ENCODE measurements at places on chromosomes 1 and 21.

DNA sequence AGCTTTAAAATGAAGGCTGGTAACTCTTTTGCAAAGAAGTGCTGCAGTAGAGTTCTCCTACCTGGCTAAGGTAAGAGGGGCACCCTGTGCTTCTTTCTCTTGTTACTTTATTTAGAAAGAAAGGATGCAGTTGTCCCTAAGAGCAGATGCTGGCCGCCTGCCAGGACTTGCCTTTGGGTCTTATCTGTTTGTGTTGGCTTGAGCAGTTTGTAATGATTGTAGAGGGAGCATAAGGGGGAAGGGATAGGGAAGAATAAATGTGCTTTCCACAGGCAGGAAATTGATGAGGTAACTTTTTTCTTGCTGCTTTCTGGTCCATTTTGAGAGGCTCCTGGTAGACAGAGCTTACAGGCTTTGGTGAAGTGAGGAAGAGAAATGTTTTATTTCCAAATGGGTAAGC, 229.6 kb downstream of the HHAT start:
- DNase-seq, result no peak

DNA sequence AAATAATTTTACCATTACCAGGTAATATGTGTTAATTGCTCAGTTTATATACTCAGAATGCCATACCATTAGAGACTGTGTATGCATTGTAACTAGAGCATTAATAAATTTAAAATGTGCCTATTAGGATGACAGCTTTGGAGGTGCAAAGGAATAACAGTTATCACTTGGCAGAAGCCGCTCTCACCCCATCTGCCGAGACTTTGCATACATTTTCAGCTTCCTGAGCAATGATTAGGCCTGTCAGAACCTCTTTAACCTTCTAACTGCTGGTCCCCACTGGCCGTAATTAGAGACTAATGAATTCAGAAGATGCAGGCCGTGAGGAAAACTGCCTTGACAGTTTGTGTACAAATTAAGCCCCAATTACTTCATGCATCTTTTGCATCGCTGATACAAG, 158.0 kb upstream of the PROX1 start:
- DNase-seq, result no peak

GRCh38 chr1:219257751-219258150, 84.1 kb downstream of the LYPLAL1 start:
- no peak for DNase-seq

GRCh38 chr1:69263921-69264391, 303.8 kb upstream of the LRRC7 start:
- DNase-seq, result no peak

- DNase-seq, result no peak
These were observed 457.7 kb upstream of the RUNX1 start for GRCh38 chr21:35506771-35507170.

DNA sequence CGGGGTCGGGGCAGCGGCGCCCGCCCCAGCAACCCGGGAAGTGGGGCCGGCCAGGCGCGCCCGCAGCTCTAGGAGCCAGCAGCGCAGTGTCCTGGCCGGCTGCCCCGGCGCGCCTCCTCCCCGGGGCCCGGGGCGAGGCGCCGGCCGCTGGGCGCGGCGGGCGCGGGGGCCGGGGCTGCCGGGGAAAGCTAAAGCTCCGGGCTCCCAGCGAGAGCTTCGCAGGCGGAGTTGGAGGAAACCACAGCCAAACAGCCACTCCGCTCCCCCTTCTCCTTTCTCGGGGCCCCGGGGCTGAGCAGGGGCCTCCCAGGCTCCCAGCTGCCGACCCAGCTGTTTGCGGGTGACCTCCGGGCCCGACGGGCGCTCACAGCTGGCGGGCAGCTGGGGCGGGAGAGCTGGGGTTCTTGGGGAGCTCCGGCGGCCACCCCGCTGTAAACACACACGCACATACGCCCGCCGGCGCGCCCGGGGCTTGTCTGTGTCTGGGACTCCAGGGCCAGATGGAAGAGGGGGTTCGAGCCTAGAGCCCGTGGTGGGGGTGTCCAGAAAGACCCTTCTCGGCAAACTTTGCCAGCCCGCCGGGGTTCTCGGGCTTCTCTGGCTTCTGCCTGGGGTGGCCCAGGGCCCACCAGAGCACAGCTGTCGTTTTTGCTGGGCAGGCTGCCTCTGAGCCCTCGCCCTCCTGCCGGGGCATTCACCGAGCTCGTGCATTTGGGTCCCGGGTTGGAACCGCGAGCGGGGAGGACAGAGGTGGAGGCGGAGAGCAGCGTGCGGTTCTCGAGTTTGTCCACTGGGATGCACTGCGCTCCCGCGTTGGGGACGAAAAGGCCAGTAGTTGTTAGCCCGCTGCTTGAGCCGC, 1.5 kb downstream of the AJAP1 start:
- DNase-seq, result peak; percentile 91

DNA sequence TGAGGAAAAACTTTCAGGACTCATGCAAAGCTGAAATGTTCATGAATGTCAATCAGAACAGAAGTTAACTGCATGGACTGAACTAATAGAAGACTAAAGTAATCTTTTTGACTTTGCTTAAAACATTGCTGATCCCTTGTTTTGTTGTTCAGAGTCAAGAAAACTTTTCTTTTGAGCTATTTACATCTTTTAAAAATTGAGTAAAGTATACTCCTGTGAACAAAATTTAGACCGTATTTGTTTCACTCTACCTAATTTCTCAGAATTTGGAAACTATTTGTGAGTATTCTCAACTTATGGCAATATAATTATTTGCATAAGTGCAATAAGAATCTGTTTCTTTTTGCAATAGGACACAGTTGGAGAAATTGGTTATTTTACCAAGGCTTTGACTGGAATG, 41.1 kb downstream of the INPP5B start:
- DNase-seq, result no peak

GRCh38 chr1:178683291-178683690, 41.8 kb upstream of the RALGPS2 start:
- no peak for DNase-seq

DNA sequence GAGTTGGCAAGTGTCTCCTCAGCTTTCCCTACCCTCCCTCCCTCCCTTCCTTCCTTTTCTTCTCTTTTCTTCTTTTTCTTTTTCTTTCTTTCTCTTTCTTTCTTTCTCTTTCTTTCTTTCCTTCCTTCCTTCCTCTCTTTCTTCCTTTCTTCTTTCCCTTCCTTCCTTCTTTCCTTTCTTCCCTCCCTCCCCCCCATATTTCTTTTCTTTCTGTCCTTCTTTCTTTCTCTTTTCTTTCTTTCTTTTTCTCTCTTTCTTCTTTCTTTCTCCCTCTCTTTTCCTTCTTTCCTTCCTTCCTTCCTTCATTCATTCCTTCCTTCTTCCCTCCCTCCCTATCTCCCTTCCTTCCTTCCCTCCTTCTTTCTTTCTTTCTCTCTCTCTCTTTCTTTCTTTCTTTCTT, 18.6 kb upstream of the TTC22 start:
- no peak for DNase-seq

GRCh38 chr1:81681114-81681513, 119.6 kb upstream of the ADGRL2 start:
- DNase-seq, result no peak

DNA sequence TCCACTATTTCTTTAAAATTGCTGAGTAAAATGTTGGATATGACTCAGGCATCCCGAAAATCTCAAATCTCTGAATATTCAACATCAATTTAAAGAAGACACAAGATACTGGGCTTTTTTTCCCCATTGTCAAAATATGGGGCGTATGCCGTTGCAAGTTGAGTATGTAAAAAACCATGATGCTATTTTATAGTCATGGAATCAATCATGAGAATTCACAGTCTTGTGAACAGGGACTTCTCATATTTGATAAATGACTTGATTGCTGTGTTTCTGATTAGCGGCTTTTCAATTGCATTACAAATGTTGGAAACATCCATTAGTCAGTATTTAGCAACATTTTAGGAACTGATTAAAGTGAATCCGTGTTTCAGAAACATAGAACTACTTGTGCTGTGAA, 45.3 kb downstream of the SETD4 start:
- DNase-seq, result no peak

DNA sequence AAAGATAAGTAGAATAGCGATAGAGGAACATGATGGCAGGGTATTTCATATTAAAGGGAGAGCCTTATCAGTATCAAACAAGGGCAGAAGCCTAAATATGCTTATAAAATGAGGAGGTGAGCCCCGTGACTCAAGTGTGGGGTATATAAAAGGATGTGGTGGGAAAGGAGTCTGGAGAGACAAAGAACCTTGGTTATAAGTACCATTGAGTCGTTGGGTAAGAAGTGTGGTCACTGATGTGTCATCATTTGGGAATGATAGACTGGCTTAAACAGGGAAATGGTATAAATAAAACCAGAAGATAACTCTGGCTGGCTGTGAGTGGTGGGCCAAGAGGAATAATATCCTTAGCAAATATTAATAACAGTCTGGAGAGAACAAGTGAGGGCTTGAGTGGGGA, 10.9 kb upstream of the CD5L start:
- no peak for DNase-seq

- no peak for DNase-seq
These were observed 9.3 kb downstream of the TRIM63 start for GRCh38 chr1:26058052-26058595.

- DNase-seq, result peak; percentile 77
These were observed 6.8 kb upstream of the RNF223 start for GRCh38 chr1:1080951-1081310.
